Astrocyte (in vitro differentiated cells and primary cell): ENCODE measurements at places on chromosomes 7 and 10. TPM values are rescaled to one million over a fixed set of nuclear protein-coding genes. Genes with fewer than 3 reads are reported as not detected.

DNA sequence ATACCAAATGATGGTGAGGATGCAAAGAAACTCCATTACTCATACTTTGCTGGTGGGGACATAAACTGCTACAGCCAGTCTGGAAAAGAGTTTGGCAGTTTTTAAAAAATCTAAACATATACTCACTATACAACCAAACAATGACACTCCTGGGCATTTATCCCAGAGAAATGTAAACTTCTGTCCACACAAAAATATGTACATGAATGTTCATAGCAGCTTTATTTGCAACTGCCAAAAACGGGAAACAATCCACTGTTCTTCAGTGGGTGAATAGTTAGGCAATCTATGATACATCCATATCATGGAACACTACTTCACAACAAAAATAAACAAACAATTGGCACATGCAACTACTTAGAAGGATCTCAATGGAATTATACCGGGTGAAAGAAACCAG lies 276.4 kb upstream of the SP8 start:
- no peaks in the 10 kb centered on the region for H3K4me1 ChIP-seq
- no peaks in the 10 kb centered on the region for H3K36me3 ChIP-seq
- no peak for DNase-seq
- H3K27me3 ChIP-seq = no peaks in the 10 kb centered on the region
- H3K4me3 ChIP-seq = no peak overlapping the region

DNA sequence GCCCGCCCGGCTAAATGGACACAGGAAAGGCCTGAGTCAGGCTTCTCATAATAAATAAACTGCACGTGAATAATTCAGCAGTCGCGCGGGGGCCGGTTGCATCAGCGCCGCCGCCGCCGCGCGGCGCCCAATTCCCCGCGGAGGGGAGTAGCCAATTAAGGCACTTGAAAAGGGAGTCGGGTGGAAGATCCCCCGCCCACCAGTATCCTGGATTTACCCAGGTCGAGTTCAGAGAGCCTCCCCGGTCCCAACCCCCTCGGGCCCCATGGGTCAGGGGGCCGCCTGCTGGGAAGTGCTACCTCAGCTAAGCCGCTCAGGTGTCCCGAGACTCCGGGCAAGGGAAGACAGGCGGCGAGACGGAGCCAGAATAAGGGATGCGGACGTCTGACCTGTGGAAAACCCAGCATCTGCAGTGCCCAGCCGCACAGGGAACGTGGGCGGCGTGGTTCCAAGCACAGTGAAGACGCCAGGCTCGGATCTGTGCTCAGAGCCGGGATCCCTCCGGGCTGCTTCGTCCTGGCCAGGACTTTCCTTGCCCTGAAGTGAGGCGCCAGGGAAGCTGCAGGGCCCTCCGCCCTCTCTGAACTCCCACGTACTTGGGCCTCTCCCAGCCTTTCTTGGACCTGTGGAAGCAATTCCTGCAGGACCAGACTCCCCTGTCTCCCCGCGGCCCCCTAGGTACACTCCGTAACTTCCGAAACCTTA lies 7.3 kb upstream of the LBX1 start:
- no peak for DNase-seq
- H3K4me1 ChIP-seq = no peaks in the 10 kb centered on the region
- no peak overlapping the region for H3K4me3 ChIP-seq
- peaks cover 95% of the 10 kb centered on the region for H3K27me3 ChIP-seq
- no peak overlapping the region for H3K27ac ChIP-seq

DNA sequence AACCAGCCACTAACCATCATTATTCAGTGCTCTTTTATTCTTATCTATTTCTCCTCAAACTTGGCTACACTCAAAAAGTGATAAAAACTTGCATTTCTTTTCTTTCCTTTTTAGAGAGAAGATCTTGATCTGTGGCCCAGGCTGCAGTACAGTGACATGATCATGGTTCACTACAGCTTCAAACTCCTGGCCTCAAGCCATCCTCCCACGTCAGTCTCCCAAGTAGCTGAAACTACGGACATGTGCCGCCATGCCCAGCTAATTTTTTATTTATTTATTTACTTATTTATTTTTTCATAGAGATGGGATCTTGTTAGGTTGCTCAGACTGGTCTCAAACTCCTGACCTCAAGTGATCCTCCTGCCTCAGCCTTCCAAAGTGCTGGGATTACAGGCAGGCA lies 24.6 kb upstream of the TMEM248 start:
- no peak for DNase-seq
- no peaks in the 10 kb centered on the region for H3K4me1 ChIP-seq
- no peaks in the 10 kb centered on the region for H3K27me3 ChIP-seq
- H3K36me3 ChIP-seq = no peaks in the 10 kb centered on the region
- H3K27ac ChIP-seq = no peak overlapping the region

DNA sequence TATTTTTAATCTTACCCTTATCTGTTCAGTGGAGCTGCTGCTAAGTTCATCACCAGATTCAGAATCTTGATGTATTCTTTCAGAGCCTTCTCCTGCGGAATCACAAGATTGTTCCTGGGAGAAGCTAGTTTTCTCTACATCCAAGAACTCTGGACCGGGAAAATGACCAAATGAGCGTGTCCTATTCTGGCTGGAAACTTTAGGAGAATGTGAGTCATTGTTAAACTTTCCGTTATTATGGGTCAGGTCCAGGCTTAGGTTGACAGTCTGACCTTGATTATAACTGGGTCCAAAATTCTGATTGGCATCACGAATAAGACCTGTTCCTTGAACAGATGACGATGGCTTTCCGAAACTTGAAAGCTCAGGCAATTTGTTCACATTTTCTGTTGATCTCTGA lies 20.5 kb downstream of the ARHGAP12 start:
- no peak overlapping the region for H3K27ac ChIP-seq
- no peak overlapping the region for H3K4me3 ChIP-seq
- no peak for DNase-seq

- H3K36me3 ChIP-seq = no peaks in the 10 kb centered on the region
- no peak overlapping the region for H3K27ac ChIP-seq
- H3K4me3 ChIP-seq = no peak overlapping the region
- H3K4me1 ChIP-seq = peaks cover 3% of the 10 kb centered on the region
- peaks cover 7% of the 10 kb centered on the region for H3K27me3 ChIP-seq
These were observed 25.7 kb downstream of the PRKAG2 start for GRCh38 chr7:151851145-151851751.

GRCh38 chr10:6017781-6018354 lies 40.5 kb upstream of the IL15RA start:
- H3K36me3 ChIP-seq = no peaks in the 10 kb centered on the region
- DNase-seq = no peak
- no peaks in the 10 kb centered on the region for H3K4me1 ChIP-seq
- H3K27ac ChIP-seq = no peak overlapping the region
- H3K27me3 ChIP-seq = peaks cover 3% of the 10 kb centered on the region
- H3K4me3 ChIP-seq = no peak overlapping the region

GRCh38 chr10:116697816-116698215 lies 44.5 kb downstream of the HSPA12A start:
- peaks cover 5% of the 10 kb centered on the region for H3K4me1 ChIP-seq
- no peak for DNase-seq

- no peak for DNase-seq
- H3K36me3 ChIP-seq = no peaks in the 10 kb centered on the region
- H3K27me3 ChIP-seq = no peaks in the 10 kb centered on the region
- peaks cover 25% of the 10 kb centered on the region for H3K4me1 ChIP-seq
- H3K27ac ChIP-seq = no peak overlapping the region
These were observed 177.0 kb downstream of the REEP3 start for GRCh38 chr10:63697956-63698786.

DNA sequence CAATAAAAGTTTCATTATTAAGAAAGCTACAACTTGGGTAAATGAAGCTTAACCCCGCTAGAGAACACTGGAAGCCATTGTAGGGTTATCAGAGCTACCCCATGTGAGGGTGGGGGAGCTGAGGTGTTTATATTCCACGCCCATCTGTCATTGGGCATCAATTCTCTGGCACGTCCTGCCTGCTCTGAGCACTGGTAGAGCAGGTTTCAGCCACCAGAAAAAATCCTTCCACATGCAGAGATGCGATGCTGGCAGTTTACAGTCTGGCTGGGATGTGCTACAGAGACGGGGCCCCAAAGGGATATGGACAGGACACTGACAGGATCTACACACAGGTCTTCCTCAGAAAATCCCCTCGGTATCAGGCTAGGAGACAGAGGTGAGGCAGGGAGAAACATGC lies 15.9 kb upstream of the RAPGEF5 start:
- no peaks in the 10 kb centered on the region for H3K4me1 ChIP-seq
- no peak overlapping the region for H3K27ac ChIP-seq

DNA sequence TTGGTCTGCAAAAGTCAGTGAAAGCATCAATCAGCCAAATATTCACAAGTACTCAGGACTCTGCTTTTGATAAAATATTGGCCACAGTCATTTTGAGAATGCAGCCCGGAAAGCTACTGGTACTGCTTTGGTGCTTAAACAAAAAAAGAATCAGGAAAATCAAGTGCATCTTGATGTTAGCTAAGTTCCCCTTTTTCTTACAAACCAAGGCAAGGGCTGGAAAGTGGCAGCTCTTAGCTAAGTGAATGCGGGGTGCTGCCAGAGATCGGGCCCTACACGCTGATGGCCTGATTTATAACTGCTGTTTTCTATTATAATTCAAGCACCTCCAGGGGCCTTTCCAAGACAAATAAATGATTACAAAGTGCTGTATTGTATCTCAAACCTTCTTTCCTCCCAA lies 136.8 kb upstream of the MGMT start:
- H3K4me1 ChIP-seq = no peaks in the 10 kb centered on the region
- H3K36me3 ChIP-seq = no peaks in the 10 kb centered on the region
- no peak for DNase-seq
- no peak overlapping the region for H3K4me3 ChIP-seq
- H3K27me3 ChIP-seq = no peaks in the 10 kb centered on the region

GRCh38 chr7:65946904-65947303 lies 35.1 kb downstream of the GUSB start:
- no peak overlapping the region for H3K4me3 ChIP-seq
- H3K36me3 ChIP-seq = no peaks in the 10 kb centered on the region
- no peaks in the 10 kb centered on the region for H3K27me3 ChIP-seq
- DNase-seq = no peak
- no peaks in the 10 kb centered on the region for H3K4me1 ChIP-seq

UTF1 gene
- 0.18 TPM in 1 of 2 replicates, not detected in the other for total RNA-seq

AUTS2 gene
- 68.2 and 73.2 TPM in 2 replicates for total RNA-seq

CHN2 gene
- 2.5 and 3.6 TPM in 2 replicates for total RNA-seq

DHX32 gene
- total RNA-seq = 39.4 and 41.7 TPM in 2 replicates

CYP3A4 gene
- not detected in 2 replicates for total RNA-seq
